ENCODE measurements at places on chromosomes 2 and 18. TPM values are rescaled to one million over a fixed set of nuclear protein-coding genes. Genes with fewer than 3 reads are reported as not detected.

Gene CYP27C1
- not detected for total RNA-seq

Gene AGXT
- total RNA-seq = not detected

Gene MCM6
- total RNA-seq = 10.0 TPM

Gene ROCK1
- 21.1 TPM for total RNA-seq

Gene ZAP70
- total RNA-seq = not detected

Gene CDK15
- total RNA-seq = 1.2 TPM

Gene VRK2
- 7.7 TPM for total RNA-seq

Gene ACP1
- 57.5 TPM for total RNA-seq

Gene CPO
- not detected for total RNA-seq

Gene GKN1
- not detected for total RNA-seq

Gene PLGLB1
- 0.25 TPM for total RNA-seq

Gene TTN
- total RNA-seq = 0.05 TPM

Gene SLC38A11
- not detected for total RNA-seq

Gene LRRTM4
- total RNA-seq = not detected

Gene FLACC1
- 2.0 TPM for total RNA-seq

Gene ATG4B
- 34.0 TPM for total RNA-seq

Gene CHRNG
- not detected for total RNA-seq

Gene DYNAP
- total RNA-seq = not detected

Gene PROKR1
- total RNA-seq = not detected

Gene NEU2
- total RNA-seq = not detected

Gene CGREF1
- 9.6 TPM for total RNA-seq

Gene TMEM178A
- 1.0 TPM for total RNA-seq

Gene AFF3
- total RNA-seq = 0.05 TPM

Gene MOCOS
- 2.2 TPM for total RNA-seq

Gene LAMA1
- 16.5 TPM for total RNA-seq

Gene ARID5A
- 13.5 TPM for total RNA-seq

Gene FEZ2
- total RNA-seq = 49.2 TPM

Gene SH3RF3
- total RNA-seq = 5.6 TPM

Gene GKN2
- not detected for total RNA-seq

Gene UGT1A4
- 0.34 TPM for total RNA-seq

Gene ABCG8
- total RNA-seq = not detected

Gene KLHL41
- total RNA-seq = 1.00 TPM

Gene ZNF519
- total RNA-seq = 1.6 TPM

Gene UBE2E3
- total RNA-seq = 97.0 TPM

Gene M1AP
- total RNA-seq = not detected

Gene B3GNT7
- total RNA-seq = not detected

Gene MAP4K3
- 28.5 TPM for total RNA-seq

Gene ANKRD53
- total RNA-seq = 1.5 TPM

Gene CPS1
- 9.1 TPM for total RNA-seq

Gene CRYGC
- total RNA-seq = not detected

Gene NETO1
- not detected for total RNA-seq

Gene SLC8A1
- total RNA-seq = 2.9 TPM

Gene SERPINB12
- total RNA-seq = not detected

Gene FAM161A
- 1.3 TPM for total RNA-seq

Gene TBR1
- total RNA-seq = not detected

Gene CLEC4F
- total RNA-seq = not detected
